ENCODE measurements at places on chromosomes 2 and 18.

DNA sequence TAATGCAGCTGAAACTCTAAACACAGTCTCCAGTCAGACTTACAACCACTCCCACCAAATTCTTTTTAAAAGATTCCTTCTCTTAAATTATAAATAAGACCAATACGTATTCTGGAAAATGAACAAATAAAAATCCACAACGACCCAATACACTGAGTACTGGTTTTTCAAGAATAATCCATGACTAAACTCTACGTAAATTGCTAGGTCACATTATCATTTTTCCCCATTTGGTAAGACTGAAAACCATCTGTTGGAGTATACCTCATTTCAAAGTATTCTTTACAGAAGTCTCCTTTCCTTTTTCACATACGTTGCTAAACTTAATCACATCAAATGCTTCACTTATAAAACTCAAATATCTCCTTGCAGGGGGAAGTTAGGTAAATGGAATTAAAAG lies 6.0 kb downstream of the ZNF516 start:
- peak; percentile 24 for DNase-seq

DNA sequence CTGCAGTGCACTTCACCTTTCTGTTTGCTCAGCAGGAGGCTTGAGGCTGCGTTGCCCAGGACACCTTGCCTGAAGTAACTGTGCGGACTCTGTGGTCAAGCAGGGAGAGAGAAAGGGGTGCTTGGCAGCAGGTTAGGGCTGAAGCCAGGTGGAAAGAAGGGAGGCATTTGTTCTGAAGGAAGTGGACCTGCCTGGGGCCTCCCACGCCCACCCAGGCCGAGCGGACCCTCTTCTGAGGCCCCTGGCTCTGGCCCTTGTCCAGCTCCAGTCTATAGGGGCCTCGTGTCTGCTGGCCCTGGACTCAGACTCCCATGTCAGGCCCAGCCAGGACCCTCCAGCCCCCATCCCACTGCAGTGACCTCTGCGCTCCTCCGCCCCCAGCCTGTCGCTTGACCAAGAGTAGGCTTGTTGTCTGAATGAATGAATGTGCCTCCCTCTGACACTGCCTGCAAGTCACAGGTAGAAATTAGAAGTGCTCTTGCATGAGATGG lies 2.5 kb downstream of the SNED1 start:
- DNase-seq, result no peak

- DNase-seq, result peak; percentile 51
Observed at GRCh38 chr2:11292464-11293255, 51.8 kb downstream of the ROCK2 start.

DNA sequence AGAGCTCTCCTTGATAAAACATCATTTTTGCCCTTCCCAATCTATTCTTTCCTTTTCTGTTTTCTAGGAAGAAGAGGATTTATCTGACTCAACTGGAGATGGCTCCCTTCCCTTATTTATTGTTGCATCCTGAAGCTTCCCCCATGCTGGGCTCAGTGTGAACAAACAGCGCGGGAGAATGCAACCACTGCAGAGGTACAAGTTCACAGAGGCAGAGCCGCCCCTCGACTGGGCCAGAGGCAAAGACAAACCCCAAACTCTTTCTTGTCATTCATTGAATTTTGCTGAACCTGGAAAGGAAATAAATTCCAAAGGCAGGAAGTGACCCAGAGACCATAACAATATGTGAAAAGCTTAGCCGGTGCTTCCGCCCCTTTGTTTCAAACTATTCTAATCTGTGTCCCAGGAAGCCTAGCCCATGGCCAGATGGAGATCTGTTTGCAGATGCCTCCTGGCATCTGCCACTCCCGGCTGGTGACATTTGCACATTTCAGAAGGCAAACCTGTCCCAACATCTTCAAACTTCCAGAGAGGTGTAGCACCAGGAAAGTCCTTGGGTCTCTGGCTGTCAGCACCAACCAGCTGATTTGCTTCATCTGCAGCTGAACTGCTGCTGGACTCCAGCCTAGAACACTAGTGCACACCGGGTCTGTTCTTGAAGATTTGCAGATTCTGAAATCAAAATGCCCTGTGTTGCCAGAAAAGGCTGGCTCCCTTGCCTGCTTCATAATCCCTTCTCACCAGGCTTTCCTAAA lies 79.4 kb upstream of the MAP4K3 start:
- DNase-seq, result peak; percentile 90

GRCh38 chr2:207061181-207061580 lies 104.6 kb downstream of the KLF7 start:
- DNase-seq, result no peak

- DNase-seq, result no peak
Observed at GRCh38 chr2:17634997-17635396, 94.5 kb downstream of the VSNL1 start.

- peak; percentile 49 for DNase-seq
Observed at GRCh38 chr2:164589522-164589921, 31.8 kb downstream of the GRB14 start.

DNA sequence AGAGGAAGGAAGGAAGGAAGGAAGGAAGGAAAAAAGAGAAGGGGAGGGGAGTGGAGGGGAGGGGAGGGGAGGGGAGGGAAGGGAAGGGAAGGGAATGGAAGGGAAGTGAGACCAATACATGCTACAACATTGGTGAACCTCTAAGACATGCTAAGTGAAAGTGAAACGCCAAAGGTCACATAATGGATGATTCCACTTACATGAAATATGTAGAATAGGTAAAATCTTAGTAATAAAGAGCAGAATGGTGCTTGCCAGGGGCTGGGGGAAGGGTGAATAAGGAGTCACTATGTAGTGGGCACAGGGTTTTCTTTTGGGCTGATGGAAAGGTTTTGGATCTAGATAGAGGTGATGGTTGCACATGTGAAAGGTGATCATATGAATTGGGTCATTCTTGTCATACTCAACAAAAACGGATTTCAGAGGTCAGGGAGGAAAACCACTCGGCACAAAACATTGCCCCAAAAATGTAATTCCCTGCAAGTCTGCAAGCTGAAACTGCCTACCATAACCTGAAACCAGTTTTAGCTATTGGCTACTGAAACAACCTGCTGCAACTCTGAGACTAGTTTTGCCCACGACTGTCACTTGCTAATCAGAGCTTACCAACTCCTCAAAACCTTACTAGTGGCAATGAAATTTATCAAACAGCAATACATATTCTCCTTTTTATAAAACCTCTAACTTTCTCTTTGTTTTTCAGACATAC lies 59.2 kb downstream of the CCDC141 start:
- no peak for DNase-seq

DNA sequence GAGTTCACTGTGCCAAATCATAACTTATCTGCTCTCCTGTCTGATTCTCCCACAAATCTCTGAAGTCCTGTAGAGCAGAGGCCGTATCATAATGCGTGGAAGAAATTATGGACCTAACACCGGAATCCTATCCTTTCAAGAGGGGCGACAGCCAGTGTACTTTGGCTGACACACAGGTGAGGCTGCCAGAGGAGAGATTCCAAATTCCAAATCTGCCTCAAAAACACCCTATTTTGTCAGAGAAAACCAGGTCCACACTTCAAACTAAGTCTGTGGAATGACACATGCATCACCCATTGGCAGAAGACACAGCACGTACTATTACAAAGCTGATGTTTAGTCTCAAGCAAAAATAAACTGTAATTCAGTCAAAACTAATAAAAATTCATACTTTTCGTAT lies 139.2 kb upstream of the PID1 start:
- peak; percentile 45 for DNase-seq

DNA sequence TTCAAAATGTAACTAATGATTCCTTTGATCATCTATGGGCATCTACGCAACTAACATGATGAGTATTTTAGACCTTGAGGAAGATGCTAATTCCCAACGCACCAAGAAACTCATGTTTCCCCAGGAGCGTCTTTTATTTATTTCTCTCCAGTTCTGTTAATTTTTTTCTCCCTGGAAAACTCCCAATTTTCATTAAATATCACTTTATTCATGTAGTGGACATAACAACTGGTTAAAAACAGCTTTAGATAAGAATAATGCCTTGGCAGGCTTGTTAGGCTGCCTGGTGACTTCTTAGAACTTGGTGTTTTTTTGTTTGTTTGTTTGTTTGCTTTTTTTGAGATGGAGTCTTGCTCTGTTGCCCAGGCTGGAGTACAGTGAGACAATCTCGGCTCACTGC lies 62.9 kb upstream of the ZFP36L2 start:
- no peak for DNase-seq

DNA sequence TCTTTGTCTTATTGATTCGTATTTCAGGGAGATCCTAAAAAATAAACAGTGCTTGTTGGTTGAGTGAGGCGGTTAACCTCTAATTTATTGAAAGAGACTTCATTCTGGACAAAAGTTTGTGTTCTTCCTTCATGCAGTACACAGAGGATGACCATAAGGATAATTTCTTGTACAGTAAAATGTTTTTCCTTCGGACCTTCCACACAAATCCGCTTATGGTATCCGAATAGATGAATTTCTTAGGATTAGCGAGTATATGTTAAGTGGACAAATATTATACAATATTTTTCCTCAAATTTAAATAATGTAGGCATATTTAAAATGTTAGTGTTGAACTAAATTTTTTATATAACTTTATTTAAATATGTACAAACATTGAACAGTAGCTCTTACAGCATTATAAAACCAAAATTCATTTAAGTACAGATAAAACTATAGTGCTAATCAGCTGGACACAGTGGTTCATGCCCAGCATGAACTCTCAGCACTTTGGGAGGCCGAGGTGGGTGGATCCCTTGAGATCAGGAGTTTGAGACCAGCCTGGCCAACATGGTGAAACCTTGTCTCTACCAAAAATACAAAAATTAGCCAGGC lies 84.4 kb downstream of the LPIN1 start:
- DNase-seq, result no peak

DNA sequence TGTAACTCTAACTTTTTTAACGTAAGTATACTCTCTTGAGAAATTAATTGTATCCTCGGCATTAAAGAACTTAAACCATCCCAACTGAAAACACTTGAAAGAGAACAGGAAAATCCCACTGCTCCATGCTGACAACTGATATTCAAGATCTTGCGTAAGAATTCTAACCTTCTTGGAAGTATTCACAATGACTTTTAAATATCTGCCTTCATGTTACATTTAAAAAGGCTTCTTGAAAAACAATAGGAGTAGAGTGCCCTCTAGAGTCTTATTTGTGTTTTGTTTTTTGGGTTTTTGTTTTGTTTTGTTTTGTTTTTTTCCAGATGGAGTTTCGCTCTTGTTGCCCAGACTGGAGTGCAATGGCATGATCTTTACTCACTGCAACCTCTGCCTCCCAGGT lies 65.4 kb upstream of the DNAJC10 start:
- DNase-seq, result peak; percentile 86

DNA sequence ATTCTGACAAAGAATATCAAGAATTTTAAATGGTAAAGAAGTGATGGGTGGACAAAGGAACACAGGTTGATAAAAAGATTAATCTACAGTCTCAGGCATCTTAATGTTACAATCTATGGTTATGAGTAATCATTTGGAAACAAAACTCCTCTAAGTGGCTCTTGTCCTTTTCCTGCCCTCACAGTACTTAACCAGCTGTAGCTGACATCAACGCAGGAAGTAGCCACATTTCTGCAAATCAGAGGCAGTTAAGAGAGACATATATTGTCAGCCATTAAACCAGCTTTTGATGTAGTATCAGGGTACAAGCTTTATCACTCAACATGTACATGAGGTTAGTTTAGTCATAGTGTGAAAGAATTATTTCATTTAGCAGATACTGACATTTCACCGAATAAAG lies 244.6 kb downstream of the NR4A2 start:
- peak; percentile 24 for DNase-seq

- no peak for DNase-seq
Observed at GRCh38 chr2:32237488-32237887, 27.2 kb downstream of the NLRC4 start.

- peak; percentile 40 for DNase-seq
Observed at GRCh38 chr18:31680831-31681568, 3.4 kb downstream of the B4GALT6 start.

DNA sequence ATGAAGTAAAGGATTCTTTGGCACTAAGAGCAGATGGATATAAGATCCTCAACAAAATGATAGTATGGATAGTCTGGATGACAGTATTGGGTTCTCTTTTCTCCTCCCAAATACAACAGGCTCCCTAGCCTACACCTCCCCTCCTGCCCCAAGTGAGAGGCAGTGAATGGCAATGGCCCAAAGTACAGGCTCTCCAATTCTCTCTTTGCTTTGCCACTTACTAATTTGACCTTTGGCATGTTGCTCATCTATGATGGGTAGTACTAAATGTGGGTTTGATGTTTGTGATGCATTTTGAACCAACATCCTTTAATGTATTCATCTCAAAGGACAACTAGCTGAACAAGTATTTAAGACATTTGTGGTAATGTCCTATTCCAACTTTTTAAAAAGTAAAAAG lies 65.9 kb downstream of the EIF5B start:
- DNase-seq, result no peak

GRCh38 chr18:3114451-3114850 lies 101.5 kb upstream of the LPIN2 start:
- no peak for DNase-seq

- DNase-seq, result no peak
Observed at GRCh38 chr2:195768431-195768830, 111.4 kb downstream of the SLC39A10 start.

DNA sequence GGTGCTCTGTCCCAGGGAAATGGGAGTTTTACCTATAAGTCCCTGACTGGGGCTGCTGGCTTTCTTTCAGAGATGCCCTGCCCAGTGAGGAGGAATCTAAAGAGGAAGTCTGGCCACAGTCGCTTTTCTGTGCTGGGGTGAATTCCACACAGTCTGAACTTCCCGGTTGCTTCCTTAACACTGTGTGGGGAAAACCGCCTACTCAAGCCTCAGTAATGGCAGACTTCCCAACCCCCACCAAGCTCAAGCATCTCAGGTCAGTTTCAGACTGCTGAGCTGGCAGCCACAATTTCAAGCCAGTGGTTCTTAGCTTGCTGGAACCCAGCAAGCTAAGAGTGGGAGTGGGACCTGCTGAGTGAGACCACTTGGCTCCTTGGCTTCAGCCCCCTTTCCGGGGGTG lies 54.9 kb downstream of the NUP35 start:
- DNase-seq, result no peak

GRCh38 chr18:8554354-8554753 lies 54.9 kb upstream of the RAB12 start:
- no peak for DNase-seq

GRCh38 chr2:67631483-67631882 lies 234.3 kb downstream of the ETAA1 start:
- DNase-seq, result no peak

DNA sequence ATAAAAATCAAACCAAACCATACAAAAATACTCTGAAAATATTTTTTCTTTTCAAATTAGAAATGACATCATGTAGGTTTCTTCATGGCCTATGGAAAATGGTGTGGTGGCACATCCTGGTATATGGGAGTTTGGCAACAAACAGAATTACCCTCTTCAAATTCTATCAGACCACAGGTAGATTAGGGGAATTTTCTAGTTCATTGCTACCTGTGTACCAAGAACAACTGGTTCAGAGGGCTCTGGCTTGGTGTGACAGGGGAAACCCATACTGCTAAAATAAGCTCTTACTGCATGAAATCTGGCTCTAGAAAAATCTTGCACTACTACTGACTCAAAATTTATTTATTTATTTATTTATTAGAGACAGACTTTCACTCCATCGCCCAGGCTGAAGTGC lies 63.4 kb upstream of the PELI1 start:
- DNase-seq, result no peak

- DNase-seq, result no peak
Observed at GRCh38 chr18:79440316-79441110, 44.8 kb downstream of the NFATC1 start.

- no peak for DNase-seq
Observed at GRCh38 chr18:27213123-27213717, 28.1 kb upstream of the CHST9 start.

GRCh38 chr2:130287656-130288026 lies 55.1 kb upstream of the IMP4 start:
- DNase-seq, result no peak

- peak; percentile 85 for DNase-seq
Observed at GRCh38 chr2:110106642-110107041, 9.0 kb downstream of the MALL start.
